ENCODE measurements at places on chromosomes 11 and 22. TPM values are rescaled to one million over a fixed set of nuclear protein-coding genes. Genes with fewer than 3 reads are reported as not detected.

GRCh38 chr11:2408671-2409070, 8.1 kb downstream of the TSSC4 start:
- H3K27me3 ChIP-seq, result no peaks in the 10 kb centered on the region
- H3K4me1 ChIP-seq, result no peaks in the 10 kb centered on the region
- H3K4me3 ChIP-seq, result no peak overlapping the region
- DNase-seq, result peak; percentile 77
- H3K27ac ChIP-seq, result no peak overlapping the region

DNA sequence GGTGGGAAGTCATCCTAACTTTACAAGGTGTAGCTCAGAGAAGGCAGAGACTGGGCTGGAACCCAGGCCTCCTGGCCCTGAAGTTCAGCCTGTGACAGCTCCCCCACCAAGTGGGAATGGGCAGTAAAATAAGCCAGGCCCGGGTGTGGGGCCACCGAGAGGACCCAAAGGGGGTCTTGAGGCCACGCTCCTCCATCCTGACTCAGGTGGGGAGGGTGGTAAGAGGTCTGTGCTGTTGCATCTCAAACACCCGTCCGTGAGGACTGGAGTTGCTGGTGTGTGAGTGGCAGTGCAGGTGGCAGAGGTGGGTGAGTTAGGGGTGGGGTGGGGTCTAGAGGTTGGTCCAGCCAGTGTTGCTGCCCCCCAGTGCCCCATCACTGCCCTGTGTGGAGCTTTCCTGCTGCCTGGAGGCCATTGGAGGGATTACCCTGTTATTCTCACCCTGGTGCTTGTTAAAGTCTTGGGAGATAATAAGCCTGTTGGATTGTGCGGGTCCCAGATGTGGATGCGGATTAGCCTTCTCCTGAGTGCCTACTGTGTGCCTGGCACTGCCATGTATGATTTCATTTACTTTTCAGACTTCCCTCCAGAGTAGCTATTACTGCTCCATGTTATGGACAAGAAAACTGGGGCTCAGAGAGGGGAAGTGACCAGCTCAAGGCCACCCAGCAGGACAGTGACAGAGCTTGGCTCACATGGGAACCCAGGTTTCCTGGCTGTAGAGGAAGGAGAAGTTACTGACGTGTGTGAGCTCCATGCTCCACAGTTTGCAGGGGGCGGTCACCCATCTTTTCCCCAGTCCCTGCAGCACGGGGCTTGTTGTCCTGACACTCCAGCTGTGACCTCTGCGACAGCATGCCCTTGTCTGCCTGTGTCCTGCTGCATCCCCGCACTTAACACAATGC, 12.9 kb downstream of the SERPINH1 start:
- no peaks in the 10 kb centered on the region for H3K4me1 ChIP-seq
- H3K27me3 ChIP-seq, result no peaks in the 10 kb centered on the region
- DNase-seq, result no peak
- H3K36me3 ChIP-seq, result no peaks in the 10 kb centered on the region
- no peak overlapping the region for H3K4me3 ChIP-seq
- no peak overlapping the region for H3K27ac ChIP-seq

- no peak for DNase-seq
- peaks cover 13% of the 10 kb centered on the region for H3K4me1 ChIP-seq
- H3K27me3 ChIP-seq, result no peaks in the 10 kb centered on the region
- H3K36me3 ChIP-seq, result no peaks in the 10 kb centered on the region
- H3K27ac ChIP-seq, result no peak overlapping the region
- H3K4me3 ChIP-seq, result no peak overlapping the region
These were observed 80.8 kb downstream of the NAT10 start for GRCh38 chr11:34185926-34186841.

HARBI1 gene
- total RNA-seq, result 4.0 TPM

- H3K36me3 ChIP-seq, result no peaks in the 10 kb centered on the region
- no peak for DNase-seq
- H3K27ac ChIP-seq, result no peak overlapping the region
- no peaks in the 10 kb centered on the region for H3K27me3 ChIP-seq
- no peak overlapping the region for H3K4me3 ChIP-seq
These were observed 72.6 kb downstream of the USP35 start for GRCh38 chr11:78261367-78261766.

- H3K4me1 ChIP-seq, result no peaks in the 10 kb centered on the region
- no peaks in the 10 kb centered on the region for H3K27me3 ChIP-seq
- H3K27ac ChIP-seq, result no peak overlapping the region
- no peaks in the 10 kb centered on the region for H3K36me3 ChIP-seq
- H3K4me3 ChIP-seq, result no peak overlapping the region
These were observed 1421.2 kb upstream of the TENM4 start for GRCh38 chr11:80862011-80862410.

GRCh38 chr11:44826922-44827643, 100.3 kb downstream of the TSPAN18 start:
- DNase-seq, result no peak
- H3K27ac ChIP-seq, result no peak overlapping the region
- H3K4me1 ChIP-seq, result peaks cover 2% of the 10 kb centered on the region
- H3K36me3 ChIP-seq, result no peaks in the 10 kb centered on the region
- H3K27me3 ChIP-seq, result no peaks in the 10 kb centered on the region
- no peak overlapping the region for H3K4me3 ChIP-seq

GRCh38 chr22:46515208-46516111, 22.0 kb downstream of the CELSR1 start:
- DNase-seq, result no peak
- H3K4me1 ChIP-seq, result no peaks in the 10 kb centered on the region
- no peak overlapping the region for H3K4me3 ChIP-seq
- no peaks in the 10 kb centered on the region for H3K36me3 ChIP-seq
- no peak overlapping the region for H3K27ac ChIP-seq

CYB5R2 gene
- 8.7 TPM for total RNA-seq

DNA sequence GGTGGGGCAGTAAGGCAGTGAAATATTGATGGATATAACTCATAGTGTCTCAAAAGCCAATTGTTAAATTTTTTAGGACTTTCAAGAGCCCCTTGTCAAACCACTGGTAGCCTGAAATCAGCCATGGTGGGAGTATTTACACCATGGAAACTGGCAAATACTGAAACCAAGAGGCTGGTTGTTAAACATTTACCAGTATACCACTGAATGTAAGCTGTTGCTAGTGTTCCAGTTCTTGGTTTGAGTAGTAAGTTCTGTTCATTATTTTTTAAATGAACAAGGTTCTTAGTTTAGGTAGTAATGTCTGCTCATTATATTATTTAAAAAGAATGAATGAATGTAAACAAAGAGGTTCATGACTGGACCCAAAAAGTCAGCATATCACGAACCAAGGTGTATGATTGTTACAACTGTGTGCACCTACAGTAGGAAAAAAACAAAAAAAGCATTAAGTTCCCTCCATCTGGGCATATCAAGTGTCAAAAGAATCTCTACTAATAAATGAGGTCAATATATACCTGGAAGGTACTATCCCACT, 4.5 kb upstream of the EIF3F start:
- no peaks in the 10 kb centered on the region for H3K36me3 ChIP-seq
- no peaks in the 10 kb centered on the region for H3K27me3 ChIP-seq
- no peak overlapping the region for H3K27ac ChIP-seq
- no peak overlapping the region for H3K4me3 ChIP-seq
- no peak for DNase-seq

CTTN gene
- total RNA-seq, result 316 TPM

- H3K36me3 ChIP-seq, result no peaks in the 10 kb centered on the region
- DNase-seq, result no peak
- no peaks in the 10 kb centered on the region for H3K27me3 ChIP-seq
- peak overlapping the region; percentile 69 for H3K4me3 ChIP-seq
These were observed 2.4 kb downstream of the LGR4 start for GRCh38 chr11:27470166-27470565.

SMIM35 gene
- not detected for total RNA-seq

IGSF9B gene
- 10.4 TPM for total RNA-seq

PLAAT2 gene
- 1.3 TPM for total RNA-seq

DNA sequence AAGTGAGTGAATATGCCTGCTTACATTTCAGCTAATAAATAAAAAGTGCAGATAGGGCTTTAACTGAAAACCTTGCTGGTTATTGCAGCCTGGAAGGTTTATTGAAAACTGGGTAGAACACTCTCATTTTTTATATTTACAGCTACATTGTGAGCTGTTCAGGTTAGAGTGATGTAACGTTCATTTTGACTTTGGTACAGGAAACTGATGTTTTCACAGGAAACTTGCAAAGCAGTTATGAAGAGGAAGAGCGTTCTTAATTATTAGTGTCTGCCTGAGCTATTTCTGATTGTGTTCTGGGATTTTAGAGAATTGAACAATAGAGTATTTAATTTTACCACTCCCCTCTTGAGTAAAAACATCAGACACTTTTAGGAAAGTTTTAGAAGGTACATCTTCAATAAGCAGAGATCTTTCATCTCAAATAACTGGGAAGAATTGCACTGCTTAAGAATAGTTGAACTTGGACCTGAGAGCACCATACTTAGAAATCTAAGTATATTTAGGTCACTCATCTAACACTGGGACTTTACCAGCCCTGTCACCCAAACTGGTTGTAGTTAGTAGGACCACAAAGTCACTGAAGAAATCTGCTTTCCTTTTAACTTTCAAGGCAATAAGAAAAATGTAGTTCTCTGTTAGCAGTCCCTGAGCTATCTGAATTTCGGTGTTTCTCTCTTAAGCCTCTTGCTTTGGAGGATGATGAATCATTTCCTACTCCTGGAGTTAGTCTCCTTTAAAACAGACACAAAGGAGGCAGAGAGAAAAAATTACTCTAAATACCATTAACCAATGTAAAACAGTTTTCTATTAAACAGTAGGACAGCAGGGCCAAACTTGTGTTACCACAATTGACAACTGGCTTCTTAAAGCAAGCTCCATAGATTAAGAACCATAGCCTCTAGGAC, 128.6 kb upstream of the DDI1 start:
- no peaks in the 10 kb centered on the region for H3K36me3 ChIP-seq
- no peaks in the 10 kb centered on the region for H3K27me3 ChIP-seq
- no peaks in the 10 kb centered on the region for H3K4me1 ChIP-seq

All from kidney (tissue), 22 donors.